ENCODE measurements at places on chromosomes 7 and 10. TPM values are rescaled to one million over a fixed set of nuclear protein-coding genes. Genes with fewer than 3 reads are reported as not detected.

The VWA2 gene
- 1.9 TPM for total RNA-seq

The AKR1C8 gene
- 0.26 TPM for total RNA-seq

The ZNF503 gene
- 10.6 TPM for total RNA-seq

The TRIM73 gene
- total RNA-seq = 6.0 TPM

The FGF8 gene
- total RNA-seq = not detected

The PON1 gene
- not detected for total RNA-seq

The LLCFC1 gene
- total RNA-seq = not detected

The SPDYE6 gene
- not detected for total RNA-seq

The ACHE gene
- total RNA-seq = 10.8 TPM

GRCh38 chr10:130189608-130190054, 53.4 kb downstream of the GLRX3 start:
- no peak for DNase-seq

GRCh38 chr10:79158402-79159097, 89.8 kb downstream of the ZMIZ1 start:
- DNase-seq = no peak

GRCh38 chr10:72310636-72311035, 36.9 kb downstream of the DDIT4 start:
- DNase-seq = peak; percentile 67

DNA sequence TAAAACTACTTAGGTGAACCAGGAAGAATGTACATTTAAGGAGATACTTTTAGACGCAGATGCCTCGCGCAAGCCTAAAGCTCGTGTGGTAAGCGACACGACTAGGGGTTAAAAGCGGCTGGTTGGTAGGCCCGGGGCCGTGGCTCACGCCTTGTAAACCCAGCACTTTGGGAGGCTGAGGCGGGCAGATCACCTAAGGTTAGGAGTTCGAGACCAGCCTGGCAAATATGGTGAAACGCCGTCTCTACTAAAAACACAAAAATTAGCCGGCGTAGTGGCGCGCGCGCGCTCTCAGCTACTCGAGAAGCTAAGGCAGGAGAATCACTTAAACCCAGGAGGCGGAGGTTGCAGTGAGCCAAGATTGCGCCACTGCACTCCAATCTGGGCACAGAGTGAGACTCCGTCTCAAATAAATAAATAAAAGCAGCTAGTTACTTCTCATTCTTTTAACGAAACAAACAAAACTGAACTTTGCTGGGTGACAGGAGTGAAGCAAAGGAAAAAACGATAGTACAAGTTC, 879 bp downstream of the NUDT5 start:
- DNase-seq = peak; percentile 82

DNA sequence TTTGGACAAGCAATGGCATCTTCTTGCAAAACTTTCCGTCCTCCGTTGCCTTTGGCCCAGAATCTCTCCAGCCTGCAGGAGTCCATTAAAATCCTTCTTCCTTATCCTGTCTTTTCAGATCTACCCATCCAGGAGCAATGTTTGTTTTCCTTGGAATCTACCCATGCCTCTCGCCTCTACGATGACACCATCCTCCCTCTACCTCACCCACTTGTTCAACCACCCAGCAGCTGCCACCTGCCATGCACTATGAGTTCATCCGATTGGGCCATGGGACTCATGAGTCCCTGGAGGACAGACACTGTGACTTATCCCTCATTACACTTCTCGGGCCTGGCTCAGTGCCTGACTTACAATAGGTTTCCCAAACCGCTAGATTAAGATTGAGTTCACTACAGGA, 26.8 kb upstream of the MGMT start:
- DNase-seq = no peak

- DNase-seq = no peak
Measured at GRCh38 chr10:50561266-50561665, 62.5 kb downstream of the SGMS1 start.

- DNase-seq = no peak
Measured at GRCh38 chr7:41006306-41006995, 696.4 kb downstream of the INHBA start.

GRCh38 chr10:109174526-109174925, 748.8 kb downstream of the XPNPEP1 start:
- DNase-seq = no peak

DNA sequence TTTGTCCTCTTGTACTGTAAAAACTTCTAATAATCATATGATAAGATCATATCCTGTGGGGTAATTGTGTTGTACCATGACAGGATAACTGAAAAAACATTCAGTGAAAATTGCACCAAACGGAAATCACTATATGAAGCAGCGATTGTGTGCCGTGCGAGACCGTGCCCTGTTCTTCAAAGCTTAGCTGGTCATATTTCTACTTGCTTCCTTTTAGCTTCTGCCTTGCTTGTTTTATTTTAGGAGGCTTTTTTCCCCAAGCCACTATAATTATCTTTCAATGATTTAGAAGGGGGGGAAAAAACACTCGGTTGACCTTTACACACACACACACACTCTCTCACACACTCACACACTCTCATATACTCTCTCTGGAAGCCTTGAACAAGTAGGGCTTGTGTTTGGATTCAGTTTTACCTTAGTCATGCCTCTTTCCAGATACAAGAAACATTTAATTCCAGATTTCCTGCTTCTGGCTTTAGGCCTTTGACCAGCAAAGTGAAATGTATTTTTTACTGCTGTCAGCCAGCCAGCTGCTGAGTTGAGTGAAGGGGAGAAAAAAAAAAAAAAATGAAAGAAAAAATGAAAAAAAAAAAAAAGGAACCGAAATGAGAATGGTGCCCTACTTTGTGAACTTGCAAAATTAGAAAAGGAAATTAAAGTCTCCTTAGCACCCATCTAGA, 181.4 kb downstream of the ARID5B start:
- DNase-seq = no peak

DNA sequence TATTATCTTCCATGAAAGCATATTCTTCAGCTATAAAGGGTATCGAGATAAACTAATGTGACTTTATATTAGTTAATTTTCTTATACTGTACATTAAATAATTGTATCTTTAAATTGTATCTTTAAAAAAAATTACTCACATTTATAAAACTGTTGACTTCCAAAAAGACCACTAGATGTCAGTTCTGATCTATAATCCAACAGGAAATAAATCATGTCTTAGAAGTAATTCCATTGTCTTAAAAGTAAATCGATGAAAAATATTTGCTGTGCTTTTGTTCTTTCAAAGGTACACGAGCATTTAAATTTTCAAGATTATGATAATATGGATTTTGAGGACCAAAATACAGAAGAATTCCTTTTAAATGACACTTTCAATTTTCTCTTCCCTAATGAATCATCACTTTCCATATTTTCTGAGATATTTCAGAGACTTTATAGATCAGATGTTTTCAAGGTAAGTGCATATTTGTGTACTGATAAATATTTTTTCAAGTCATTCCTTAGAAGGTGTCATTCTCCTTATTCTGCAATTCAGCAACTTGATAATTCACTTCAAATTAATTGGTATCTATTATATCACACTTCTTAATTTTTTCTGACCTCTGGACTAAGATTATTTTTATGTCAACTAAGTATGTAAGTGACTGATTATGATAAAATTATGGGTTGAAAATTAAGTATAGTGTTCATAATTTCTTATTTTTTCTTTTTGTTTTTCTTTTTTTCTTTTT, 138.5 kb downstream of the CPED1 start:
- DNase-seq = no peak

- no peak for DNase-seq
Measured at GRCh38 chr7:90747516-90747915, 151.4 kb downstream of the CDK14 start.

DNA sequence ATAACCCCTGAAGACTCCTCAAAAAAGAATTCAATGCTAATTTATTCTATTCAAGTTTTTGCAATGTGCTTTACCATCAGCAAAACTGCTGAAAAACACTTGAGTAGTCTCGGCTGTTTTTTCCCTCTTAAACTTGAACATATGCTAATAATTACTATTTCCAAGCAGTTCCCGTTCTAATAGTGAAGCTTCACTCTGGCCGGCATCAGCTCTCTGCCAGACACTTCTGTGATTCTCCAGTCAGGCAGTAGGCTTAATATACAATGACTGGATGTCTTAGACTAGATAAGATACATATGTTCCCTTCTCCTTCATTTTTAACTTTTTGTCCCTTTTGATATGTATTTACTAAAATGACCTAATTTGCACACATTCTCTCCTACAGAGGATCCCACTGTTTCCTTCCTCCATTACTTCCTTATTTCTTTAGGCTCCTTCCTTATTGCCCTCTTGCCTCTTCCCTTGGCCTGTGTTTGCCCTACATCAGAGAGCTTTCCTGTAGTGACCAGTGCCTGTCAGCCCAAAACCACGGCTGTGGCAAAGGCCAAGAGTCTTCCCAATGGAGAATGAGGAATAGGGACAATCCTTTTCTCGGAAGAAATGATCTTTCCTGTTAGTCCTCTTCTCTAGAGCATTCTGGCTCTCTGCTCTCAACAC, 23.5 kb downstream of the HEPACAM2 start:
- DNase-seq = no peak

DNA sequence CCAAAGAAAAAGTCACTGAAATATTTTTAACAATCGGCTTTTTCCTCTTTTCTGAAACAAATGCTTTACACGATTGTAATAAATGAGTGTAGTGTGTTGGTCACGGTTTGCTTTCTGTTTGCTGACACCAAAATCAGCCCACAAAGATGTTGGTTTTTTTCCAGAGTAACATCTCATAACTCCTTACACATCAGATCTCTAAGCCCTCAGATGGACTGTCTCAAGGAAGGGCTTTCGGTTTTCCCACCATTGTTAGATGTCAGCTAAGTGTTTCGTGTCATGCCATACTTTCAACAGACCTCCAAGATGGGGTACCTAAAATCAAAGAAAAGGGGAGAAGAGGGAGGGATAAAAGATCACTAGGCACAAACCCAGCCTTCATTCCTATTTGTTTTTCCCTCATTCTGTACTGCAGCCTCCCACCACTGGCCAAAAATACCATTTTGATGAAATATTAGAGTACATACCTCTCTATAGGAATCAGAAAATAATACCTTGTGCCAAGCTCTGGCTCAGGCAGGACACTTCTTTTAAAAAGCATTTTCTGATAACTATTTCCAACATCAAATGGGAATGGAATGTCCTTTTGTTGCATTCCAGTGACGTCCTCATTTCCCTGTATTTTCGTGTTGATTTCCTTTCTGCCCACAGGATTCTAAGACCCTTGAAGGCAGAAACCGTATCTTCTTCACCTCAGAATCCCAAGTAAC, 159.1 kb downstream of the DGKI start:
- DNase-seq = no peak

GRCh38 chr7:37893359-37893758, 23.3 kb downstream of the SFRP4 start:
- no peak for DNase-seq

DNA sequence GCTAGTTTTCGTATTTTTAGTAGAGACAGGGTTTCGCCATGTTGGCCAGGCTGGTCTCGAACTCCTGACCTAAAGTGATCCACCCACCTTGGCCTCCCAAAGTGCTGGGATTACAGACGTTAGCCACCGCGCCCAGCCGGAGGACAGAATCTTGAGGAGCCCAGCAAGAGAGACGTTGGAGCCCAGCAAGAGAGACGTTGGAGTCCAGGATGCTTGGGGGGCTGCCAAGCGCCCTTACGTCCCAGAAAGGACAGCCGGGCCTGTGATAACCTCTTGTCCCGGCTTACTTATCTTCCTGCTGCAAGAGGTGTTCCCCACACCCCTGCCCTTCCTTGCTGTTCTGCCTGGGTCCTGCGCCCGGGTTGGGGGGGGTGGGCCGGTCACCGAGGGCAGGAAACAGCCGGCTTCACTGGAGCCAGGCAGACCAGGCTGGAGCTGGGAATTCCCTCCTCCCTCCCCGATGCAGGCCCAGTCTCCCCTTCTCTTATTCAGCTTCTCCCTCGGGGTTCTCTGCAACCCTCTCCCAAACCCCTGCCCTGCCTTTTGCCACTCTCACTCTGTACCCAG, 1.9 kb upstream of the EPHB4 start:
- peak; percentile 82 for DNase-seq

DNA sequence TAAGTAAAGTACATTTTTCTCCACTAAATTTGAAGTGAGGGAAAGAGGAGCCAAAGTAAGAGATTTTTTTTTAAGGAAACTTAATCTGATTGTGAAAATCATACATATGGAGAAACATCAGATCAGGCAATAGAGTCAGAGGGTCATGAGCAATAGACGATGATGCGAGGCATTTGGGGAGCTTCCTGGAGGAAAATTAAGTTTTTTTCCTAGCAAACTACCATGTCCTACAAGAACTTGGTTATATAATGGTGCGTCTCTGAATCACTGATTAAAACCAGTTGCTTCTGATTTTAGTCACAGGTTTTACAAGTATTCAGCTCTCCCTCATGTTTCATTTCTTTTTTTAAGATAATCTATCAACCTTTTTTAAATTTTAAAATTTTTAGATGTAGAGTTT, 52.1 kb upstream of the MTURN start:
- DNase-seq = no peak

- peak; percentile 30 for DNase-seq
Measured at GRCh38 chr10:79020015-79020491, 48.7 kb upstream of the ZMIZ1 start.

DNA sequence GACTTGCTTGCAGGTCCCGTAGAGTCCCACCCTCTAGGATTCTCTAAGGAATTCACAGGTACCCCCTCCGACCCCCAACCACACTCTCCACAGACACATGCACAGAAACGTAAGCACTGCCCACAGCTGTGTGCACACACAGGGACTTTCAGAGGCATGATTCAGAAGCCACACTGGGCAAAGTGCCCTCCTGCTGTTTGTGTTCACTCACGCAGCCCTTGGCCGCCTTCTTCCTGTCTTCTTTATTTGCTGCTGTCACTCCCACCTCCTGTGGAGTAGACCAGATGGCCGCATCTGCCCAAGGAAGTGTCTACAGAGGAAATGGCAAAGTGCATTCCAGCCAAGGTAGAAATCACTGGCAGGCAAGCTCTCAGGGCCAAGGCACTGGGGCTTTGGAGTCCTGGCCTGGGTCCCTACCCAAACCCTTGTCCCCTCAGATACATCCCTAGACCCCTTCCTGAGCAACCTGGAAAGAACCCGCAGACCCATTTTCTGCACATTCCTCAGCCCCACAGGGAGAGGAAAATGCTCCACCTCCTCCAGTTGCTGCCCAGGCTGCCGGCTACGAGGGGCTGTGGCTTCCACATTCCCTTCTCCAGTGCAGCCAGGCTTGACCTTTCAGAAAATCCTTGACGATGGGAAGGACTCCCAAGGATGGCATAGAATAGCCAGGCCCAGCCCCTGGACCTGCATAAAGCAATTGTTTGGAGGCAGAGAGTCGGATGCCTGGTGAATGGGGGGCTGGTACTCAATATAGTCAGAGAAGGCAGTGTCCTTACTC, 21.6 kb upstream of the GIMAP8 start:
- no peak for DNase-seq

GRCh38 chr10:22986771-22987542, 59.1 kb downstream of the ARMC3 start:
- no peak for DNase-seq

Data from spleen (tissue), 13 donors.